ENCODE measurements at places on chromosomes 4 and X. TPM values are rescaled to one million over a fixed set of nuclear protein-coding genes. Genes with fewer than 3 reads are reported as not detected.

- no peak for DNase-seq
Observed at GRCh38 chrX:129755779-129756650, 17.2 kb downstream of the XPNPEP2 start.

The GAGE12F gene
- total RNA-seq = not detected

GRCh38 chrX:21905313-21905712 is 35.2 kb upstream of the SMS start:
- DNase-seq = no peak

DNA sequence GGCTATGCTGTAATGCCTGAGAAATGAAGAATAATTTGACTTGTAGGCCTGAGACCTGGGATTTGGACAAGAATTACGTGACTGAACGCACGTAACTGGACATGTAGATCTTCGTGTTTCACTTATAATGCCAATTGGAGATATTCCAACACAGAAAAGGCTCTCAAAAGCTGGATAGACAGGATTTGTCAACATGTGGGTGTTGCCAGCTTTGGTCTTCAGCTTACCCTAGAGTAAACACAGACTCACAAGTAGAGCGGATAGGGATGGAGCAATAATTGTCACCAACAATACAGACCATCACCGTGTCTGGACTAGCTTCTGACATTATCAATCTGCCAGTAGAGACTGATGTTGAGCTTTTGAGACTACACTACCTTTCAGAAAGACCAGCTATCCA is 1511.0 kb upstream of the ADGRL3 start:
- DNase-seq = no peak

GRCh38 chr4:139887962-139888735 is 222.5 kb downstream of the MGST2 start:
- no peak for DNase-seq

DNA sequence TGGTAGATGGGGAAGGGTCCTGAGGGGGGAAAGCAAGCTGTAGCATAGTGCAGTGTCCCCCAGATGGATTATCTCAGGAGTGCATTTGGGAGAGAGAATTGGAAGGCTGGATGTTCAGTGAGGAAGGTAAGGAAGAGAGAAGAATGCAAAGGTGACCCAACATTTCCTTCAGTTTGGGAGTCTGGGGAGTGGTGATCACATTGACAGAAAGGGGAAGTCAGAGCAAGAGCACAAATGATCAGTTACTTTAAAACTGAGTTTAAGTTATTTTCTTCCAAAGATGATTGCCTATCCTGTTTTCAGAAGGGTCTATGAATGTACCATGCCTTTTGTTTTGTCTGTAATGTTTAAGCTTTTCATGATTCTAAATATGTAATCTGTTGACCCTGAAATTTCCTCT is 47.6 kb downstream of the ARHGAP10 start:
- DNase-seq = no peak

The RBM46 gene
- total RNA-seq = 0.13 TPM

GRCh38 chr4:177119021-177119471 is 190.6 kb upstream of the NEIL3 start:
- no peak for DNase-seq

DNA sequence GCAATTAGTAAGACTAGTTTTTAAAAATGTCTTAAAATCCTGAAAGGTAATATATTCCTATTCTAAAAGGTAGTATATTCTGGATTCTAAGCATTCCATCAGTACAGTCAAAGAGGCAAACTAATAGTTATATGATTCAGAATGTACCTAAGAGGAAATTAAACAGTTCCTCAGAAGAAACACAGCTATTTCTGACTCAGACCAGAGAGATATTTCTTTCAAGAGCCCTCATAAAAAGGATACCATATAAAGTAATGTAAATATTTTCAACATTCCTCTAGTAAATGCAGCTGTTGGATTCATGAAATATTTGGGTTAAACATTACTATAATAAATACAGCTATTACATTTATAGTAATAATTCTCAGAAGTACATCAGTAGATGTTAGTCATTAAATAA is 358.3 kb downstream of the MAGEB5 start:
- DNase-seq = no peak

- DNase-seq = no peak
Observed at GRCh38 chr4:26503844-26504243, 13.6 kb upstream of the CCKAR start.

The PABPC1L2B gene
- total RNA-seq = not detected

The DIPK2B gene
- total RNA-seq = 14.0 TPM

- no peak for DNase-seq
Observed at GRCh38 chr4:25873632-25874129, 10.9 kb upstream of the SEL1L3 start.

DNA sequence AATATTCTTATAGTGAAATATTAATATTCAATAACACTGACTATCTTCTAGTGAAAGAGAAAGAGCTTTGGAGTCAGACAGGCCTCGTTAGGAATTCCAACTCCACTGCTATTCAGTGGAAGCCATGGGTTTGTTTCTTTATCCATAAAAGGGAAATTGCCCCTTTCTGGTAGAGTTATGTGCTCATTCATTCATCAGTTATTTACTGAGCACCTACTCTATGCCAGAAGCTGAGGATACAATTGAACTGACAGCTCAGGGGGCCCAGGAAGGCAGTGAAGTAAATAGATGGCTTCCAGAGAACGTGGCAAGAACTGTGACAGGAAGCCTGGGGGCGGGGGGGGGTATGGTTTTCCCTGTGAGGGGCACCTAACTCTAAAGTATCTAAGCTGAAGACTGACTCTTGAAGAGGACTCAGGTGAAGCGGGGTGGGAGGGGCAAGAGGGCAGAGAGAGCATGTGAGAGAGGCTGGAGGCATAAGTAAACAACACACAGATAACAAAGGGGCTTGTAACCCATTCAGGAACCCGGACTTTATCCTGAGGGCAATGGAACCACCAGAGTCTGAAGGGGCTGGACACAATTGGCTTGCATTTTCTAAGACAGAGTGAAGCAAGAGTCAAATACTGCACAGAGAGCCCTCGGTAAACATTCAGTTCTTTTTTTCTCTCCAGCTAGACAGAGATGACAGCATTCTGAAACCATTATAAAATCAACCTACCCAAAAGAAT is 20.3 kb downstream of the ANXA5 start:
- no peak for DNase-seq

DNA sequence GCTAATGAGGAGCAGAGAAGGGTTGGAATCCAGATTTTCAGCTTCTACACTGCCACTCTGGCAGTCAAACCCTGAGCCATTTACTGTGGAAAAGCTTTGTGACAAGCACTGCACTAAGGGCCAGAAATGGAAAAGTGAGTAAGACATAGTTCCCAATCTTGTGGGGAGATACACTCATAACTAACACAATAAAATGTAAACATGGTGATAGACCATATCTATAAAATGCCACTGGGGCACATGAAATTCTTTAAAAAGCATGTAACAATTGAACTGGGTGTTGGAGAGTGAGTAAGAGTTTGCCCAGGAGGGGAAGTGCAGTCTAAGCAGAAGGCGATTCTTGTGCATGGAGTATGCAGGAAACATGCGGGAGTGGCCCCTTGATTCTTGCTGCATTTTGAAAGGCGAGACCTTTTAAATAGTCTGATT is 32.0 kb upstream of the ANXA5 start:
- no peak for DNase-seq

GRCh38 chr4:94277534-94277933 is 65.1 kb downstream of the HPGDS start:
- no peak for DNase-seq

GRCh38 chr4:141022111-141022695 is 111.1 kb downstream of the RNF150 start:
- no peak for DNase-seq

DNA sequence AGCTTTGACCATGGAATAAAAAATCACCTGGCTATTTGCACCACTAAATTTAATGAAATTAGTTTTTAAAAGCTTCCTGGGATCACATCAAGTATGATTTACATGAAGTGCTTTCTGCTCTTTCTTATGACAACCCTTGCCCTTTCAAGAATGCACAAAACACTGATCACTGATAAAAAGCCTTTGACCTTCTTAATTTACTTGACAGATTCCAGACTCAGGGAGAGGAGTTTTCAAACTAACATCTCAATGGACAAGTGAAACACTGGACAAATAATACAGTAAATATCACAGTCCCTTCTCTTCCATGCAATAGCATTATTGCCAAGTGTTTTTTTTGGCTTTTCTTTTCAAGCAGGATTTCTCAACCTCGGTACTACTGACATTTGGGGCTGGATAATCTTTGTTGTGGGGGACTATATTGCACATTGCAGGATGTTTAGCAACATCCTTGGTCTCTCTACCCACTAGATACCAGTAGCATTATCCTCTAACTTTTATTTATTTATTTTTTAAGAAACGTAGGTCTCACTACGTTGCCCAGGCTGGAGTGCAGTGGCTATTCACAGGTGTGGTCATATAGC is 86.3 kb downstream of the ZNF827 start:
- DNase-seq = no peak

DNA sequence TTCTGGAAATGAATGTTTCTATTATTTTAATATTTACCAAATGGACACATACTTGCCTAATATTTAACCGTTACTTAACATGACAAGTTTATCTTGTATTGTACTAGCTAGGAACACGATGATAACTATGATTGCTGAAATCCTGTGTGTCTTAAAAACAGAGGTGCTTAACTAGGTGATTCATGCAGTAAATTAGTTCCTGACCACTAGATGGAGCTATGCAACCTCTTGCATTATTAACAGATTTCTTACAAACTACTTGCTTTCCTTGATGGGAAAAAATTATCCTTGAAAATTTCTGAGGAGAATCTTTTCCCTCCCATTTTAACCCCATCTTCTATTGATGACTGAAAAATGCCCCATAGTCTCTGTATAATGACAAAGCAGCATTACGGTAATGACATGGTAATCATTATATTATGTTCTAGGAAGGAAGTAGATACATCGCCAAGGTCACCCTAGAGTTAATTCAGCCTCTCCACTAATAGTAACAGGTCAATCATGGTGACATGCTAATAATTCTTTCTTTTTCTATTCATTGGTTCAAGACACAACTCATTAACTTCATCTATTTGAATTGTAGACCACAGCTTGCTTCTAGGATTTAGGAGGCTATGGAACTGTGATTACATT is 844.2 kb downstream of the RAPGEF2 start:
- no peak for DNase-seq

The EGF gene
- 11.7 TPM for total RNA-seq

DNA sequence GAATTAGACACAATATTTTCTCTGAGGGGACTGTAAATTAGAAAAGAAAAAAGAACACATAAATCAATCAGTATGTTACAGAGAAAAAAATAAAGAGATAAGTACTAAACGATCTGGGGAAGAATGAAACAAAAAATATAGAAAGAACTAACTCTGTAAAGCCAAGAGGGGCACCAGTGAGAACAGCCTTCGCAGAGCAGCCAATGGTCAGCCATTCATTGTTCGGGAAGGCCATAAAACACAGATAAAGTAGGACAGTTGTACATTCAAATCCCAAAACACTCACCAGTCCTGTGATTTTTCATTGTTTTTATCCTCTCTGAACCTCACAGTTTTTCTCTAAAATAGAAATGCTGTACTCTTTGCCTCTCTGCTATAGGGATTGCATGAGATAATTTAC is 127.9 kb downstream of the NEK1 start:
- DNase-seq = no peak

DNA sequence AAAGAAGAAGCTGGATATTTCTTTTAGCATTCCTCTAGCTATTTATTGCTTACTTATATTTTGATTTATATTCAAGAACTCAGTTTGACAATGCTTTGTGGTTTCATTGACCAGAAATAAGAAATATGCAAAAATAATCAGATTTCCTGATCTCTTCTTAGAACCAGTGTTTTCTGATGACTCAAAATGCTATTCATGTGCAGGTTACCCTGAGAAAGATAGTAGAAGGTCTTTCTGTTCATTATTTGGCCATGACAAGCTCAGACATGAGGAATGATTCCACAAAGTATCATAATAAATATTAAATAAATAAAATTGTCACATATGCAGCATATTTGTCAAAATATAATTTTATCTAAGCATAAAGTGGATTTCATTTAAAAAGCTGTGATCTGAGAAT is 24.1 kb downstream of the ADH7 start:
- DNase-seq = no peak

DNA sequence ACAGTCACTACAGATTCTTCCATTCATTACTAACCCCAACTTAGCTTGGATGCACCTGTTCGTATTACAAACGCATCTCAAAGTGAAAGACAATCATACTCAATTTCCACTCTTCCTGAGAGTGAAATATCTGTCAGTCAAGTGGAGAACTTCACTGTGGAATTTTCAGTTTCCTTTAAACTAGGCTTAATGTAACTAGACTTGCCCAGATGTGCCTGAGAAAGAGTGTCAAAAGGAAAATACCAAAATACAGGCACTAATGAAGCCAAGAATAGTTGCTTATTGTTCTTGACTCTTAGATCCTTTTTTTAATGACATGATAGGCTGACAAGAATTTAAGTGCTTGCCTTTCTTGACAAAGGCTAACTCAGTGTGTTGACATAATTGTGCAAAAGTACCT is 72.4 kb upstream of the NR3C2 start:
- DNase-seq = no peak

DNA sequence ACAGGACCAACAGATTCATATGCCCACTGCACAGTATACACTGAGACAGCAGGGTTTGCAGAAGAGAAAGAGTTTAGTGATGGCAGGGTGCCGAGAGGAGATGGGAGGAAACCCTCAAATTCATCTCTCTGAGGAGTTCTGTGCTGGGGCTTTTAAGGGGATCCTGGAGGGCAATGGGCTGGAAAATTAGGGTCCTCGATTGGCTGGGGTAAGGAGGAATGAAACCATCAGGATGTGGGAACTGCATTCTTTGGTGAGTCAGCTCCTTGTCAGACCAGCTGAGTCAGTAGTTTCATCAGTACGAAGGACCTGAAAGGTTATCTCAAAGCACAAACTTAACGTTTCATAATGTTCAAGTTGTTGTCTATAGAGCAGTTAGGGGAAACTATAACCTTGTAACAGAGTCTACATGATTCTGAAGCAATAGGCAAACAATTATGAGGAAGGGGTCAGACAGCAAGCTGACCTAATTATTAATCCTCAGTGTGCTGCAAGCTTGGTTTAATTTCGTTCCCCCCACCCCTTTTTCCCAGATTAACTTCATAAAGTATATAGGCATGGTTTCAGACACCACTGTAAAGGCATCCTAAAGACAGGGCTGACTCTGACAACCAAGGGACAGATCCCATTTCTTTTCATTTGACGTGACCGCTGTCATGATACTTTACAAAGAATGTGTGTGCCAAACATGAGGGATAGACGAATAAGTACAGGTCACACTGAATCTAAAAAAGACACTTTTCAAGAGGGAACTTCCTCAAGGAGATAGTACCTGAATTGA is 1.5 kb upstream of the MSMO1 start:
- DNase-seq = no peak

The CXCL3 gene
- 0.43 TPM for total RNA-seq

DNA sequence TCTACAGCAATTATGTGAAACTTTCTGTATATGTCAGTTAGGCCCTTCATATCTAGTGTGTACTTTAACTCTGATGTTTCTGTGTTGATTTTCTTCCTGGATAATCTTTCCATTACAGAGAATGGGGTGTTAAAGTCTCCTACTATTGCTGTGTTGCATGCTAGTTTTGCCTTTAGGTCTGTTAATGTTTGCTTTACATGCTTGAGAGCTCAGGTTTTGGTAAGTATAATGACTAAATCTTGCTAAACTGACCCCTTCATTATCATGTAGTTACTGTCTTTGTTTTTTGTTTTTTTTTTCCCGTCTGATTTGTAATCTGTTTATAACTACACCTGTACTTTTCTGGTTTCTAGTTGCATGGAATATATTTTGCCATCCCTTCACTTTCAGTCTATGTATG is 63.6 kb upstream of the UGT2B15 start:
- DNase-seq = no peak

- DNase-seq = no peak
Observed at GRCh38 chr4:62550121-62550520, 1350.0 kb downstream of the ADGRL3 start.

The RHOXF1 gene
- not detected for total RNA-seq

Data from cardiac septum (tissue), 1 donor.